ENCODE measurements at places on chromosomes 12 and 14. TPM values are rescaled to one million over a fixed set of nuclear protein-coding genes. Genes with fewer than 3 reads are reported as not detected.

Gene DAO
- not detected for total RNA-seq

Gene KLRC4
- not detected for total RNA-seq

Gene KRT6A
- 61.2 TPM for total RNA-seq

Gene SPTSSA
- total RNA-seq: 14.0 TPM

Gene NANOG
- total RNA-seq: not detected

Gene PLEKHD1
- total RNA-seq: 0.15 TPM

Gene SIX4
- total RNA-seq: 33.2 TPM

Gene KRT82
- total RNA-seq: 0.29 TPM

Gene LRFN5
- total RNA-seq: not detected

Gene SPIC
- not detected for total RNA-seq

Gene SLCO1C1
- not detected for total RNA-seq

Gene DENND5B
- total RNA-seq: 4.2 TPM

Gene GPR68
- total RNA-seq: 1.5 TPM

Gene GPR162
- total RNA-seq: not detected

Gene C12orf50
- total RNA-seq: not detected

Gene DNAH10
- total RNA-seq: 0.15 TPM

Gene SMCO2
- 1.7 TPM for total RNA-seq

Gene TTC8
- total RNA-seq: 12.6 TPM

Gene OVCH1
- total RNA-seq: not detected

Gene CD4
- total RNA-seq: not detected

Gene HSP90B1
- 593 TPM for total RNA-seq

Gene IFNG-AS1
- not detected for total RNA-seq

Gene HCAR2
- 0.17 TPM for total RNA-seq

Gene VPS37B
- total RNA-seq: 80.8 TPM

Gene DHRS1
- total RNA-seq: 15.8 TPM

Gene COL2A1
- total RNA-seq: 6.7 TPM

Gene RPL10L
- not detected for total RNA-seq

Gene RBP5
- not detected for total RNA-seq

Gene ERP27
- total RNA-seq: not detected

Gene SCYL2
- 35.8 TPM for total RNA-seq

Gene NDRG2
- 4.7 TPM for total RNA-seq

Gene ART4
- not detected for total RNA-seq

Gene APOLD1
- total RNA-seq: 3.5 TPM

Gene ALG10B
- total RNA-seq: 9.4 TPM

Gene ERBB3
- total RNA-seq: 40.6 TPM

Gene PTPN21
- total RNA-seq: 6.3 TPM

Gene CHGA
- not detected for total RNA-seq

Gene SYNDIG1L
- not detected for total RNA-seq

Gene PTGER2
- total RNA-seq: 4.7 TPM

Gene SOAT2
- 0.07 TPM for total RNA-seq

Gene CKB
- 299 TPM for total RNA-seq

Gene PLCZ1
- not detected for total RNA-seq

Measured in PC-3 (cell line).